ENCODE measurements at places on chromosomes 16 and 17.

DNA sequence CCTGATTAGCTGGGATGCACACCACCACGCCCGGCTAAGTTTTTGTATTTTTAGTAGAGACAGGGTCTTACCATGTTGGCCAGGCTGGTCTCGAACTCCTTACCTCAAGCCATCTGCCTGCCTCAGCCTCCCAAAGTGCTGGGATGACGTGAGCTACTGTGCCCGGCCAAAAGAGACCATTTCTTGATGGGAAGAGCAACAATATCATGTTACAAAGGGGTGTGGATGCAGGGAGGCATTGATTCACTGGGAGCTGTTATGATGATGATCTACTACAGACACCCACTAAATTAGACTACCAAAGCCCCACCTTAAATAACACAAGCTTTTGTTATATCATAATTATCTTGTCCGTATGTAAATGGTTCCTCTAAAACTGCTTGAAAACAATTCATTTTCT is 81.4 kb upstream of the PSMD7 start:
- no peak for DNase-seq

DNA sequence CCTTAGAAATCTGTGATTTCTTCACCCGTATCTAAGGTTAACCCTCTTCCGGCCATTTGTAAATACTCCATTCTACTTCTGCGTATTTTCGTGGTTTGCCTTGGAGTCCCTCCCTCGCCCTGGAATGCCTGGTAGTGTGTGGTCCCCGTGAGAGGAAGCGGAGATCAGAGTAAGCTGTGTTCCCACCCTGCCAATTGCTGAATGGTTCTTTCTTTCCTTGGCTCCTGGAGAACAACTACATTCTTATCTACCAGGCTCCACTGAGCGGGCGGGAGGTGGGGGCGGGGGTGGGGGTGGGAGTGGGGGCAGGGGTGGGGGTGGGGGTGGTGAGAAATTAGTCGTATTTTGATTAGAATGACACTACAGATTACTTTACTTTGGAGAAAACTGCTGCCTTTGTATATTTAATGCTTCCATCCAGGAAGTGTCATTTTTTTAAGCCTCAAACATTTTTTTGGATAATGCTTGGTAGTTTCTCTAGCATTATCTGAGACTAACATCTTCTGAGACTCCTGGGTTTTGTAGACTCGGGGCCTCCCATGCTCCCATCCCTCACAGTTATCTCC is 20.9 kb upstream of the FASN start:
- DNase-seq = no peak

- DNase-seq = no peak
Measured at GRCh38 chr16:57727610-57728009, 8.0 kb upstream of the KATNB1 start.

- DNase-seq = peak; percentile 8
Measured at GRCh38 chr17:49850772-49851386, 3.0 kb upstream of the TAC4 start.

- DNase-seq = no peak
Measured at GRCh38 chr17:73568934-73569333, 75.3 kb downstream of the SDK2 start.

DNA sequence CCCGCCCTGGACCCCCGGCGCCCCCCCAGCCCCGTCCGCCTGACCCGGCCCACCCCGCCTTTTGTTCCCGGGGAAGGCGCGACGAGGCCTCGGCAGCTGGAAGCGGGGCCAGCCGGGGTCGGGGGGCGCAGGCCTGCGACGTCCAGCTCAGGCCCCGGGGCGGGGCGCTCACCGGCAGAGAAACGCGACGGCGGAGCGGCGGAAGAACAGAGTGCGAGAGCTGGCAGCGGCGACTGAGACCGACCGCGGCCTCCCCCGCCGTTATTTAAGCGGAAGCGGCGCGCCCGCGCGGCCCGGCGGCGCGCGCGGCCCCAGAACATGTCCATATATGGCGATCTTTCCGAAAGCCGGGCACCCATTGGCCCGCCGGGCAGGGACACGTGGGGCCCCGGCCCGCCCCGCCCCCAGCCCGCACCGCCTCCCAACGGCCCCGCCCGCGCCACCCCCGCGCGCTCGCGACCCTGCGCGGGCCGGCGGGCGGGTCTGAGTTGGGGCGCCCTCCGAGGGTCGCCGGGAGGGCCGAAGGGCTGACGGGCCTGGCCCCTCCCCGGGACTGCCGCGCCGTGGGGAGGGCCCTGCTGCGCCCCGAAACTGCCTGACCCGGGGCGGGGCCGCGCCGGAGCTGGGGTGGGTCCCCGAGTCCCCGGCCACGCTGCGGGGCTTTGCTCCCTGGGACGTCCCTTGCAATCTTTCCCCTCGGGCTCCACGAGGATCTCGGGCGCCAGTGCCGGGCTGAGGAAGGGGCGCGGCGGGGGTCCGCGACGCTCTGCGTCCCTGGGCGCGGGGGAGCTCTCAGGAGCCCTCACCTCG is at the start of gene ACTG1:
Gene ACTG1 (minus strand): TSS at position 238 of the 810 bp plus-strand sequence. CDS start 445 bp downstream, outside the sequence.
- peak; percentile 94 for DNase-seq

- DNase-seq = no peak
Measured at GRCh38 chr17:37787055-37787757, 42.3 kb upstream of the HNF1B start.

DNA sequence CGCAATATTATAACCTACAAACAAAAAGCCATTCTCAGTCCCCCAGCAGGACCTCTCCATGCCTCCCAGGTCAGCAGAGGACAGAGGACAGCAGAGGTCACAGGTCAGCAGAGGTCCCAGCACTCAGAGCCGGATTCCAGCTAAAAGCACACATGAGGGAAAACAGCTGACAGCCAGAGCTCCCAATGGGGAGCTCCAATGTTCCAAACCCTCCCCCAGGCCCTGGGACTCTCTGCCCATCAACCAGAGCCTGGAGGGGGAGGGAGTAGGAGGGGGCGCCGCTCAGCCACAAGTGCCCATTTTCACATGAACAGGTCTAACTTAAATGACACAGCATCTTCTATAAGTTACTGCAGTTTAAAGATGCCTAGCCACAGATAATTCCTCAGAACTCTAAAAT is 77.5 kb downstream of the ANKRD11 start:
- peak; percentile 62 for DNase-seq

DNA sequence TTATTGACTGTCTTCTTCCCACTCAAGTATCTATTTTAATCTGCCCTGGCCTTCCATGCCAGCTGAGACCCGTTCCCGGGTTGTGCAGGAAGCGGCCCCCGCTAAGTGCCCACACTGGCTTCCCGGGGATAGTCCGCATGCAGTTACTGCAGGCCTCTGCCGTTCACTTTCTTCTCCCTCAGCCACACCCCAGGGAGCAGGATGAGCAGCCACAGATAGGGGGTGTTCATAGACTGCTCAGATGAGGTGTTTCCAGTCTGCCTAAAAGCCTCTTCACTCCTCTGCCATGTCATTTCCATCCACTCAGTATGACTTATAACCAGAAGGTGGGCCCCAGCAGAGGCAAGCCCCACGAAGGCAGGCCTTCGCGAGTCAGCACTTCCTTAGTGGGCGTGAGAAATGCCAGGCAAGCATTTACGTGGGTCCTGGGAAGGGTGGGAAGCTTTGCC is 7.7 kb downstream of the MED9 start:
- DNase-seq = no peak

DNA sequence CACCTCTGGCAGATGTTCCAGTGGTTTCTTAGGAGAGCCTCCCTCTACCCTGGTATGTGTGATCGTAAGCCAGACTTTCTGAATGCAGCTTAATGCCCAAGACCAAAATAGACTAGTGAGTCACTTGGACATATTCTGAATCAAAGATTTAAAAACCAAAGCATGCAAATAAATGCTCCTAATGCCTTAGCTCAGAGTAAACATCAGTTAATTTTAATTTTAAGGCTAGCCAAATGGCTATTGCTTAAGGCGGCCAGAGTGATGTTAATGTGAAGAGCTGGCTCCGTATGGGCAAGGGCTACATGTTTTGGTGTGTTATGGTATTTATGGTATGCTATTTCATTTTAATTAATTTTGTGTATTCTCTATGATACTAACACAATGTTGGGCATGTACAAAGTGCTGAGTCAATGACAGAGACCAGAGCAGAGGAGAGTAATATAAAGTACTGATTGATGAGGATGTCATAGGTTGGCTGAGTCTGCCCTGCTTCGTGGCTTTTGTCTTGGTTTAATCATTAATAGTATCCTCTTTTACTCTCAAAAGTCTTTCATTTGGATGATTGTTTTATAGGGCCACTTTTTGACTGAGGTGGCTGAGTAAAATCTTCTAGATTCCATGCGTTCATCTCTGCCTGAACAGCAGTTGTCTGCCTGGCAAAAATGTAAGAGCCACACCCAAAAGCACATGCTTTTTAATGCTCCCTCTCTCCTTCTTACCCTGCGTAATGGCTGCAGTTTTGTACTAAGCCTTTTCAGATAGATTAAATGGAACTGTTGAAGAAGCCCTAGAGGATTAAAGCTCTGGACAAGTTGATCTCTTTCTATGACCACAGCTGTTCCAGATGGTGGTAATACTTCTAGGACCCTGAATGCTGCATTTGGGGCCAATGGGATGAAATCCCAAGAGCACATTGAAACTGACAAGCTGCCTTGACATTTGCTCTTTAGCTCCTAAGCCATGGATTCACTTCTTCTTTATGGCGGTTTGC is 59.6 kb downstream of the MAP2K6 start:
- no peak for DNase-seq

DNA sequence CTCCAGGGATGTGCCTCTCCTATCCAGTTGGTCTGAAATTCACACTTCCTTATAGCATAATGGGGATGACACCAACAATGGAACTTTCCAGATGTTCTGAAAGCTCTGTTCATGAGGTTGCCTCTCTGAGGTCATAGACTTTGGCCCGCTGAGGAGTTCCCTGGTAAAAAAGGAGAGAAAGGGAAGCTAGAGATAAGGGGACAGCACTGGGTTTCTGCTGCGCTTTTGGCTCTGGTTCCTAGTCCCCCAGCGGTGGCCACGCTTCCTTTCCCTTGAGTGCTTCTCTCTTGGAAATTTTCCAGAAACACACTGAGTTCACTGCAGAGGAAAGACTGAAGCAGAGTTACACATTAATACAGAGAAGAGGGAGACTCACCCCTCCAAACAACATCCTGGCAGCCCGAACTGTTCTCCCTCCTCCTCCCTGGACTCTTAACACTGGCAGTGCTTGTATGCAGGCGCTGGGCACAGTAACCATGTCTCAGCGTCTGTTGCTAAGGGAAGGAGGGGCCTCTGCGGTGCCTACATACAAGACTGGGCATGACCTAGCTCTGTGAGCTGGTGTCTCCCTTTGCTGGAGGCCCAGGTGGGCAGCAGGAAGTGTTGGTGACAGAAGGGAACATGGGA is at the start of gene DNAH3:
Gene DNAH3 (minus strand): TSS at position 472 of the 627 bp plus-strand sequence. CDS start 527 bp downstream, outside the sequence.
- DNase-seq = peak; percentile 36

GRCh38 chr17:37386462-37386861 is 10.7 kb downstream of the C17orf78 start:
- no peak for DNase-seq

DNA sequence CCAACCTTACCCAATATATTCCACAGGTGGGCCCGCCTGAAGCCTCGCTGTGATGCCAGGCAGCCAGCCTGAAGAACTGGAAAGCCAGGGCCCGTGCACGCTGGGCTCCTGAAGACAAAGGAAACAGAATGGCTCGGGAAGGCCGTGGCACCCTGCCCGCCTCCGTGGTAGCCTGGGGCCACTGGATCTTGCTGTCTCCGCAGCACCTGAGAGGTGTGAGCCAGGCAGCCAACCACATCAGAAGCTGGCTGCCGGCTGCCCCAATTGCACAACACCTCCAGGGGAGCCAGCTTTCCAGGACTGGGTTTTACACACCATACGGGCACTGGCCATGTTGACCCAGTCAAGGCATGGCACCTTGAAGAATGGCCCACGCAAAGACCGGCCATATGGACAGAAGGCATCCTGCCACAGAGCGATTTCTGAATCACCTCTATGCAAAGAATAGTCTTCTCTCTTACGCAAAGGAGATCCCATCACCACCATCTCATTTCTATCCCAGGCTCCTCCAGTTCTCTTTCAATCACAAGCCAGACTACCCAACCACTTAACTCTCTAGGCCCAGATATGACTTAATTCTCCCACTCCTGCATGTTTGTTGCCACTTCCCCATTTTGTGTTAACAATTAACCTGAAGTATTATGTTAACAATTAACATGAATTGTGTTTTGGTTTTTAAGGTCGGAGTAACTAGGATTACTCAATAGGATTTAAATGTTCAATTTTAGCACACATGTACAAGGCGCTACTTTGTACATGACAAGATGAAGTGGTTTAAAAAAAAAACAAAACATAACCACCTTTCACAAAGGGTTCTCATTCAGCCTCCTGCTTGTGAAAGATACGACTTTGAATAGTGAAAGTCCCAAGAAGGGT is 32.1 kb downstream of the ZFHX3 start:
- DNase-seq = no peak

GRCh38 chr17:47717979-47718621 is 14.9 kb upstream of the TBX21 start:
- DNase-seq = no peak

- DNase-seq = no peak
Measured at GRCh38 chr17:58741121-58741625, 14.5 kb upstream of the PPM1E start.

All from heart left ventricle (tissue), 16 donors.